ENCODE measurements at places on chromosomes 7 and 10.
A peak's percentile ranks its signal among the peaks of the same experiment; 100 is the strongest.

GRCh38 chr7:14598978-14599377, 303.6 kb downstream of the DGKB start:
- no peak for DNase-seq

- DNase-seq = no peak
Observed at GRCh38 chr10:124992462-124993344, 50.8 kb downstream of the ZRANB1 start.

GRCh38 chr7:117605712-117606111, 125.9 kb downstream of the CFTR start:
- DNase-seq = no peak

- DNase-seq = no peak
Observed at GRCh38 chr7:14226126-14226525, 236.7 kb upstream of the ETV1 start.

GRCh38 chr7:132805766-132806165, 229.5 kb upstream of the PLXNA4 start:
- no peak for DNase-seq

- DNase-seq = no peak
Observed at GRCh38 chr7:150953061-150953997, 24.8 kb downstream of the KCNH2 start.

DNA sequence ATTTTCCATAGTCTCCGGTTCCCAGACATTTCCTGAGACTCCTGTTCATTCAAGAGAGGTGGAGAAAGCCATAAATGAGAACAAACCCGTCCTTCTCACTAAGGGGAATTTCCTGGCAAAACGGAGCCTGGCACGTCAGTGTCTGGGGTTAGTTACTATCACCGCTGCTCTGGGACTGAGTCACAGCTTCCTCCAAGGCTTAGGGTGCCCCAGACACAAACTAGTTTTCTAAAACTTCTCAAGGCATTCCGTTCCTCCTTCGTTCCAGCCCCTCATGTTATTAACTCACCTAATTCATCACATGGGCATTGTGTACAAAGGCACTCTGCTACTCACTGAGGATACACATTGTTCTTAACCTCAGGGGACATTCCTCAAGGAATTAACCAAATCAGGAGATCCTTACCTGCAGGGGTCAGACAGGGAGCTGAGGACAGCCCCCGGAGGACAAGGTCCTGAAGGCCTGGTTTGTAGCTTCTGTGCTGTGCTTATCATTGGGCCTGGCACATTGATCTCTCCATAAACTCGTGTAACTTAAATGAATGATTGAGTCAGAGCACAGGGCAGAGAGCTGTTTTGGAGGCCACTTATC, 103.0 kb upstream of the KLF6 start:
- DNase-seq = peak; percentile 30

DNA sequence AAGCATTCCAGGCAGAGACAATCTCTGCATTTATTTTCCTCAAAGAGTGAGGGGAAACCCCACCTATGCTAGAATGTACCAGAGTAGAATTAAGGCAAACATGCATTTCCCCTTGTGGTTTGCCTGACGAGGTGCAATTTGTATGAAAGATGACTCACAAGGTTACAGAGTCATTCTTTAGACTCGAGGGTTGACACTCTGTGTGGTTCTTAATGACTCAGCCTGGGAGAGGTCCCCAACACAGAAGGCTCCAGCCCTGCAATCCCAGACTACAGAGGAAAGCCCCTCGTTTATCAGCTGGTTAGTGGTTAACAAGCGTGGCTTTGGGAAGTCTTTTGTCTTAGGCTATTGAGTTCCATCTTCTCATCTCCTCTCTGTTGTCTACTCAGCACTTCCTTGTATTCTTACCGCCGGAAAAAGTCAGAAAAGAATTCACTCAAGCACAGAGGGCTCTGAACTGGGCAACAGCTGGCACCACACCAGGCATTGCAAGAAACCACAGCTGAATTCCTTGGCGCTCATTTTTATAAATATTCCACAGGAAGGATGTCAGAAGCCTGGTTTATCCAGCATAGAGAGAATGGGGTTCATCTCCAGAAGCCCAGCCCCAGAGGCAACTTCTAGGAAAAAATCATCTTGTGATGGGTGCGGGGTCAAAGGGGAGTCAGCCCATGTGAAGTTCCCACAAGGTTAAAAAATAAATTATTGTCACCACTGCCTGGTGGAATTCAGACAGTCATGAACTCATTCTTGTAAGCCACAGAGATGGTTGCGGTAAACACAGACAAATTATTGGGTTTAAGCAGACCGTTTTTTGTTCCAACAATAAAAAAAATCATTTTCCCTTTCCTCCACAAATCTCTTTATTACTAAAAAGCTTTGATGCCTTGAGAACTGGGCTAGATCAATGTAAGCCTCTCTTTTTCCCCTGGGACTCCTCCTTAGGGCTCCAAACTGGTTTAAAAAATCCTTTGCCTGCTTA, 24.5 kb upstream of the SVIL start:
- peak; percentile 31 for DNase-seq

DNA sequence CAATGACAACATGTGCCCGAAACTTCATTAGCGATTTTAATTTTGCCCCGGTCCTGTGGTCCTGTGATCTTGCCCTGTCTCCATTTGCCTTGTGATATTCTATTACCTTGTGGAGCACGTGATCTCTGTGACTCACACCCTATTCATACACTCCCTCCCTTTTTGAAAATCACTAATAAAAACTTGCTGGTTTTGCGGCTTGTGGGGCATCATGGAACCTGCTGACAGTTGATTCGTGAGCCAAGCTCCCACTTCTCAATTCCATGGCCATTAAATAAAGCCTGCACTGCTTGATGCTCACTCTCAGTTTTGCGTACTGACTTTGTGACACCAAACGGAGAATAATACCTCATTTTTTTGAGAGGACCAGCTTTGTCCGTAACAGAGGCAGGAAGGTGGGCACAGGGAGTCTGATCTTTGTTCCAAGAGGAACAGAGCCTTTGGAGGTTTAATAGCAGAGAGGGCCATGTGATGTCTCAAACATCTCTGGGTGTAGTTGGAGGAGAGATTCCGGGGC, 3.8 kb upstream of the ADAMTS14 start:
- DNase-seq = no peak

DNA sequence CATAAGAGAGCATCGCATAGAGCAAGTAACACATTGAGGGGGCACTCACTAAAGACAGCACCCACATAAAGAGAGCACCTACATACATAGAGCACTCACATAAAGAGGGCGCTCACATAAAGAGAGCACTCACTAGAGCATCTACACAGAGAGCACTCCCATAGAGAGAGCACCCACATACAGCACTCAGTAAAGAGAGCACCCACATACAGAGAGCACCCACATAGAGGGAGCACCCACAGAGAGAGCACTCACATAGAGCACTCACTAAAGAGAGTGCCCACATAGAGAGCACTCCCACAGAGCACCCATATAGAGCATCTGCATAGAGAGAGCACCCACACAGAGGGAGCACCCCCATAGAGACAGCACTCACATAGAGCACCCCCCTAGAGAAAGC, 47.8 kb downstream of the INSIG1 start:
- DNase-seq = no peak

DNA sequence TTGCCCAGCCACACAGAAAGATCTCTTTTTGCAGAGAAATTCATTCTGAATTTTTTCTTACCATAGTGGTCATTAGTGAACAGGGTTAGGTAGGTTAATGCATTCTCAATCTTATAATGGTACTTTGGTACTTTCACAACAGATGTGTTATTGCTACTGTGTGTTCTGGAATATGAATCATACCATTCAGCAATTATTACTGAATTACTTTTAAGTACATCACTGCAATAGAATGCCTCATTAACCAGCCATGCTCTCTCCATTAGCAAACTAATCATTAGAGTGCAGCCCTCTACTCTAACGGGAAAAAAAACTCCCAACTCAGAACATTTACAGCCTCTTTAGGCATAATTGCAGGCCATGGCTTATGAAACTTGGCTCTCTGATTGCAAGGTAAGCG, 102.1 kb downstream of the DOCK4 start:
- DNase-seq = no peak

GRCh38 chr10:4214908-4215307, 429.9 kb upstream of the KLF6 start:
- DNase-seq = no peak

- DNase-seq = no peak
Observed at GRCh38 chr7:108016841-108017775, 14.1 kb upstream of the LAMB1 start.

GRCh38 chr10:86327954-86328725, 38.5 kb downstream of the GRID1 start:
- no peak for DNase-seq

DNA sequence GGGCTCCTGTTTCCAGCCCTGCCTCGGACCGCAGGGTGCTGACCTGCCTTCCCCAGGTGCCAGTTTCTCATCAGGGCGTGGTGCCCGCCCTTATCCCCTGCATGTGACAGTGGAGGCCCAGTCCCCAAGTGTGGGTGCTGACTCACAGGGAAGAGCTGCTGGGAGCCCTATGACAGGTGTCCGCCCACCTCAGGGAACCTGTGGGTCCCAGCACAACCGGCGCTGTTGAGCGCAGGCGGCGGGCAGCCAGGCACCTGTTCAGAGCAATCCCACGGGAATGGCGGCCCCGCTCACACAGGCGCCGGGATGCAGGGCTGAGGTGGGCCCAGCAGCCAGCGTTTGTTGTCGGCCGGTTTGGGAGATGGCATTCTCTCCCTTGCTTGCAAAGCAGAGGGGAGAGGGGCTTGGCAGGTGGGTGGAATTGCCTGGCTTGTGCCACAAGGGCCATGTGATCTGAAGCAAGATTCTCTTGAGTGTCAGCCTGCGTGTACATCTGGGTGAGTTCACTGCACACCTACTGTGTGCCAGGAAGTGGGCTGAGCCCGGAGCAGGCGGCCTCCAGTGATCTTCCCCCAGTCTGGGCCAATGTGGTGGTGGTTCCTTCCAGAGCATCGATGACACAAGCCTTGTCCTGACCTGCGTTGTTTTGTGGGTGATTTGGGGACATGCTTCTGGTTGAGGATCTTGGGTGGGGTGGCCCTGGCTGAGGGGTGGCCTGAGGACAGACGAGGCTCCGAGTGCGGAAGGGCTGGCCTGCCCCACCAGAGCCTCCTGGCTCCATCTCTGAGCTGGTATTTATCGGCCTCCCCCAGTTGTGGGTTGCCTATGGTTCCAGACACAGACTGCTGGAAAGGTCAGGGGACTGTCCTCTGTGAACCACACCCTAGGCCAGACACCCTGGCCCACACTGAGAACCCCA, 2.4 kb downstream of the PWWP2B start:
- no peak for DNase-seq

DNA sequence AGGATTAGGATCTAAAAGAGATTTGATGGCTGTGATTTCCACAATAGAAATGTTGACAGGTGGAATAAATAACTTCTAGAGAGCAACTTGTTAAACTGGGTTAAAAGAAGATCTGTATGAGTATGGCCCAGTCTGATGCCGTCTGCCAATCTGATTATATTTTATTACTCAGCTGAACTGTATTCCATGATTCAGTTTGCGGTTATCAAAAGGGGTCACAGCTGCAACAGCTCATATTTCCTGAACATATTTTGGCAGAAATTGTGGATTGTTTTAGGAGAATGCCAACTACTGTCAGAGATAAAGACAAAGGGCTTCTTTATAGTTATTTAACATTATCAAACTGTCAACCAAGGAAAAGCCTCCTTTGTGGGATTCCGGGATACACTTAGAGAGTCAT, 244.8 kb upstream of the MINDY3 start:
- DNase-seq = no peak

DNA sequence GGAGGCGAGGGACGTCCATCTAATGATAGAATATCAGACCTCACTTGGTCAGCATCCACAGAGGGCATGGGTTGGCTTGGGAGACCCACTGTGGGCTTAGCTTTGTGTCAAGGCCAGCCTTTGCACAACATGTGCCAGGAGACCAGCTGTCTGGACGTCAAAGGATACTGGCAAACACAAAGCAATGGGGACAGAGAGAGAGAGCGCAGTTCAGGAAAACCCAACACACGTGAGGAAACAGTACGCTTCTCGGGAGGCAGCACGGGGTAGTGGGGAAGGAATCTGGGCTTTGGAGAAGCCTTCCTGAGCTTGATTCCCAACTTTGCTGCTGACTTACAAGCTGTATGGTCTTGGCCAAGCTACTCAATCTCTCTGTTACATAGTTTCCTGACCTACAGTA, 14.7 kb downstream of the PRLHR start:
- DNase-seq = no peak

DNA sequence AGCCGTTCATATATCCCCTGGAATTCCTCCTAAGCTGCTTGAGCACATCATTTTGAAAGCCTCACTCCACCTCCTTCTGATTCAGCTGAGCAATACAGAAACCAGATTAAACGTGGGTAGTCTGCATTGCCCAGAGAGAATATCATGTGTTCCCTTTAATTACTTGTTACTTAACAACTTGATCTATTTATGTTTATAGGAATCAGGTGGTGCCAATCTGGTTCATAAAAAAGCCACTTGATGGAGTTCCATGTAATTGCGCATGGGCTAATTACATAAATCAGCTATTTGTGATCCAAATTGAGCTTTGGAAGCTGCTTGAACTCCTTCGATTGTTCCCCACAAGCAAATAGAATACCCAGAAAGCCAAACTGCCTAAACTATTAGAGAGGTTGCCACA, 114.7 kb upstream of the ADCY1 start:
- DNase-seq = no peak

GRCh38 chr7:19610194-19610943, 98.5 kb downstream of the POLR1F start:
- DNase-seq = no peak

GRCh38 chr10:16425449-16425848, 11.4 kb upstream of the PTER start:
- no peak for DNase-seq

- no peak for DNase-seq
Observed at GRCh38 chr7:77580762-77581350, 43.8 kb downstream of the PTPN12 start.

GRCh38 chr10:83915801-83916200, 223.5 kb upstream of the GHITM start:
- no peak for DNase-seq

DNA sequence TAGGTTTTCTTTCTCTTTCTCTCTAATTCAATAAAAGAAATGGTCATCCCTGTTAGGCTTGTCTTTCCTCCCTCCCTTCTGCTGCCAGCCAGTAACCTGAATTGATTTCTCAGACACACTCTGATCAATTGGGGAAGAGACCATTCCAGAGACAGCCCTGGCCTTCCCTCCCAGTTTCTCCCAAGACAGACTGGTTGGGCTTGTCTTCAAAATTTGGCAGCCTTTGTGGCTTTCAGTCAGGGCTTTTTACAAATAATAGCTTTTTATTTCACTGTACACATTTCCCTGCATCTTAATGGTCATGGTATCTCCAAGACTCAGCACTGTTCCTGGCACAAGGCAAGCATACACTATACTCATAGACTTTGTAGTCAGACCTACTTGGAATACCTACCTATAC, 33.9 kb downstream of the BCAP29 start:
- DNase-seq = no peak

DNA sequence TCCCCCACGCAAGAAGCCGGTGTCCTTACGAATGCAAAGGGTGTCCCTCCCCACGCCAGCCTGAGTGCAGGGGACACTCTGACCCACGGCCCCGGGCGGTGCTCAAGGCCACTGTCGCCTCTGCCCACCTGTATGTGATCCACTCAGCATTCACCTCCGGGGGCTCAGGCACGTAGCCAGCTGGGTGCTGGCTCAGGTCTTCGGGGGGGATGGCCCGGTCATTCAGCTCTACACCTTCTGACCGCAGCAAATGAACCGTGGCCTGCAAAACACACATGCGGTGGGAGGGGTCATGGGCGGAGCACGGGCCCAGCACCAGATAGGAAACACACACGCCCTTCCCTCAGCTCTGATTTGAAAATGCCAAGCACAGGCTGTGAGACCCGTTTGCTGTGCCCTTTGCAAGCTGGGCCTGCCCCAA, 25.9 kb downstream of the CFAP46 start:
- no peak for DNase-seq

- no peak for DNase-seq
Observed at GRCh38 chr10:119365773-119366599, 158.6 kb downstream of the GRK5 start.
